ENCODE measurements at places on chromosomes 11 and 22. TPM values are rescaled to one million over a fixed set of nuclear protein-coding genes. Genes with fewer than 3 reads are reported as not detected.

LYVE1 gene
- total RNA-seq: 41.6 TPM

IFITM10 gene
- total RNA-seq: 0.68 TPM

RGL4 gene
- total RNA-seq: 1.1 TPM

PNPLA5 gene
- not detected for total RNA-seq

KCNQ1 gene
- total RNA-seq: 27.3 TPM

NCF4 gene
- total RNA-seq: 98.7 TPM

TAGLN gene
- 1,486 TPM for total RNA-seq

OR52E1 gene
- not detected for total RNA-seq

GRAMD4 gene
- 981 TPM for total RNA-seq

SERHL2 gene
- 0.95 TPM for total RNA-seq

CCDC89 gene
- total RNA-seq: 6.7 TPM

DCDC1 gene
- total RNA-seq: not detected

TMEM121B gene
- not detected for total RNA-seq

SEC14L6 gene
- total RNA-seq: 0.14 TPM

OR5B21 gene
- not detected for total RNA-seq

MIAT gene
- total RNA-seq: 1.5 TPM

MAJIN gene
- total RNA-seq: not detected

TMEM218 gene
- total RNA-seq: 18.2 TPM
